D721Med (cell line): ENCODE measurements at places on chromosomes 11 and 22.

DNA sequence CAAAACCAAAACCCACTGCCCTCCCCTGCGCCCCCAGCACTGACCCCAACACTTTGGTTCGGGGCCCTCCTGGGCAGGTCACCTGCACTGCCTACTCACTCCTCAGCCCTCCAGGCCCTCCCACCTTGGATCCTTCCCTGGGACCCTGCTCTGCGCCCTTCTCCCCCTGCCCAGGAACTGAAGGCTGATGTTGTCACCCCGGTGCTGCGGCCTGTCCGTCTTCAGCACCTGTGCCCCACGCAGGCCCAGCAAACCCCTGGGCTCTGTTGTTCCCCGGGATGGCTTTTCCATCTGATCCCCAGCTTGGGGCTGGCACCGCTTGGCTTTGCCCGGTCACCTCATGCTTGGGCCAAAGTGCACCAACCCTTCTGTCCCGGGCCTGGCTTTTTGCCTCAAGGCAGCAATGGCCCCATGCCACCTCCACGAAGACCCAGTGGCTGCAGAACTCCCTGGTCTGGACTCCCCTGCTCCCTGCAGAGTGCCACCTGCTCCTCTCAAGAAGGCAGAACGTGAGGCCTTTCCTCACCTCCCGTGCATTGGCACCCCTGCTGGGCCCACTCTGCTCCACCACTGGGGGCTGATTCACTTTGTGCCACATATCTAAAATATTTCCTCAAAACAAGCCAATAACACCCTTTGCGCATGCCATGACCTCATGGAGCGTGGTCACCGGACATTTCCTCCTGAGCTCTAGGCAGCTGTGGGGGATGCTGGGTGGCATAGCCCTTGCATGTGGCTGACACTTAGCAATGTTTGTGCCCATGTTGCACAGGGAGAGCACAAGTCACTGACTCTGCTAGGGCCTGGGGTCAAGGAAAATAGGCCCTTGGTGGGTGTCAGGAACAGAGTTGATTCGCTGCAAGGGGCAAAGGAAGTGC is 8.8 kb downstream of the PPM1F start:
- no peak for DNase-seq

- no peak for DNase-seq
These were observed 5.9 kb downstream of the TSSC4 start for GRCh38 chr11:2406451-2406850.

DNA sequence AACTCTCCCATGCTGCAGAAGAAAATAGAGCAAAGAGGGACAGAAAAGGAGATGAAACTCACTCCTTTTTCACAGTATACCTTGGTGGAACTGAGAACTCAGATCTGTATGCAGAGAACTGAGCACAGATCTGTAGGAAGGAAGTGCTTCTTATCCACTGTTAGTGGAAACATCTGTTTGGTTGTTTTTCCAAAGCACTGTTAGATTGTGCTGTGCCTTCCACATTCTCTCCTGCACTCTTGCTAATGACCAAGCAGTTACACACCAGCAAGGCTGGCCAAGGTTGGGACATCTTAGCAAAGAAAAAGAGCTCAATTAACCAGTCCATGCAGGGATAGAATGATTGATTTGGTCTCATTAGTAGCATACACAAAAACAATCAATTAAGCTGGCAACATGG is 20.1 kb upstream of the SIK2 start:
- no peak for DNase-seq

GRCh38 chr11:1883346-1884302 is 8.1 kb downstream of the PRR33 start:
- DNase-seq, result no peak

DNA sequence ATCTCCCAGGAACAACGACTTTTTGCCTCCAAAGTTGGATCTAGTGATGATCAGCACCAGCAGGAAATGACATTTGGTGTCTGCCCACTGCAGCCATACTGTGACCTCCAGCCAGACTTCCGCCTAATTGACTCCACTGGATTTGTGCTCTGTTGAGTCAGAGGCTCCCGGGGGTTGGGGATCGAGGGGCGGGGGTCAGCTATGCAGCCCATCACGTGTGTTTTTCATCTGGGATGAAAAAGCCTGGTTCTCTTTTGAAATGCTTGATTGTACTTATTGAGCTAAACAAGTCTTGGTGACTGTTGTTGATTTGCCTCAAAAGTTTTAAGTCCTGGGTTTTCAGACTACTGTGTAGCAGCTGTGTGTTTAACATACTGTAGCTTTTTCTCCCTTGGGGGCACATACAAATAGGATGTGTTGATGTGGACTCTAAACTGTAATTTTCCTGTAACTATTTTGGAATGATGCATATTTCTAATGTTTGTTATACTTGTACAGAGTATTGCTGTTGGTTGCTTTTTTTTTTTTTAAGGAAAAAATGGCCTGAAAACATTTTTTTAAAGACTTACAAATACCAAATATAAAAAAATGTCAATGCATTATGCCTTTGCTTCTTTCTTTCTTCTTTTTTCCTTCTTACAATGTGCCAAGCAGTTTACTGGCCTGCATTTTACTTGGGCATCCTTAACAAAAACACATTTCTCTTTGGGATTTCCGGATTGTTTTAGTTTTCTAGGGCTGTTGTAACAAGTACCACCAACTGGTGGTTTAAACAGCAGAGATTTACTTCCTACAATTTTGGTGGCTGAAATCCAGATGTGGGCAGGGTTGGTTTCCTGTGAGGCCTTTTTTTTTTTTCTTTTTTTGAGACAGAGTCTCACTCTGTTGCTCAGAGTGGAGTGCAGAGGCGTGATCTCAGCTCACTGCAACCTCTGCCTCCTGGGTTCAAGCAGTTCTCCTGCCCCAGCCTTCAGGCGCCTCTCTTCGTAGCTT is 46.1 kb upstream of the OR4B1 start:
- no peak for DNase-seq

GRCh38 chr11:91761406-91762025 is 463.1 kb upstream of the FAT3 start:
- no peak for DNase-seq

DNA sequence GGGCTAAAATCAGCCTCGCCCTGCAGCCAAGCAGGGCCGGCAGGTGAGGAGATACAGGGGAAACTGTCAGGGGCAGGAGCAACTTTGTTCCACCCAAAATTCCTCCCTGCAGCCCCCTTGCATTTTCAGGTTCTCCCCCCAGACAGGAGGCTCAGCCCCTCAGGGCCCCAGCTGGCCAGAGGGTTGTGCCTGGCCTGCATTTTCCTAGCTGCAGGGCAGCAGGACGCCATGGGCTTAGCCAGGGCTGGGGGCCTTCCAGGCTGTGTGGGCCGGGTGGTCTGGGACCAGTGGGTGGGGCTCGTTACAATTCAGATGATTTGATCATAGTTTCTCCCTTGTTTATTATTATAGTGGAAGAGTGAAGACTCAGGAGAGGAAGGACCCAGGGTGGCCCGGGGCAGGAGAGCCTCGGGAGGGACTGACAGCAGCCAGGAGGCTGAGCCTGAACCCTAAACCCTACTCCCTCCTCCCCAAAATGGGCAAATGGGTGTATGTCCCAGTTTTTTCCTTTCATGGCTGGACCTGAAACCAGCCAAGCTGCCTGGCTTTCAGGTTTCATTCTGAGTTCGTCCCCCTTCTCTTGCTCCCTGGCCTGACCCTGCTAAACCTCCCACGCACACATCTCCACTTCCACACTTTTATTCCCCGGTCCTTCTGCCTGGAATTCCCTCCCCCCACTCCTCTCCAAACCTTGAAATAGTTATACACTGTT is 40.0 kb downstream of the AHNAK start:
- DNase-seq, result no peak

- peak; percentile 35 for DNase-seq
These were observed 802 bp downstream of the TENM4 start for GRCh38 chr11:79439886-79440570.

- no peak for DNase-seq
These were observed 4.8 kb downstream of the RTL6 start for GRCh38 chr22:44493206-44493605.

GRCh38 chr11:106076171-106076918 is 802 bp downstream of the KBTBD3 start:
- no peak for DNase-seq

- no peak for DNase-seq
These were observed 167.2 kb downstream of the TRIM29 start for GRCh38 chr11:119970555-119971304.

- no peak for DNase-seq
These were observed 114.7 kb downstream of the CSTPP1 start for GRCh38 chr11:47051217-47051616.

DNA sequence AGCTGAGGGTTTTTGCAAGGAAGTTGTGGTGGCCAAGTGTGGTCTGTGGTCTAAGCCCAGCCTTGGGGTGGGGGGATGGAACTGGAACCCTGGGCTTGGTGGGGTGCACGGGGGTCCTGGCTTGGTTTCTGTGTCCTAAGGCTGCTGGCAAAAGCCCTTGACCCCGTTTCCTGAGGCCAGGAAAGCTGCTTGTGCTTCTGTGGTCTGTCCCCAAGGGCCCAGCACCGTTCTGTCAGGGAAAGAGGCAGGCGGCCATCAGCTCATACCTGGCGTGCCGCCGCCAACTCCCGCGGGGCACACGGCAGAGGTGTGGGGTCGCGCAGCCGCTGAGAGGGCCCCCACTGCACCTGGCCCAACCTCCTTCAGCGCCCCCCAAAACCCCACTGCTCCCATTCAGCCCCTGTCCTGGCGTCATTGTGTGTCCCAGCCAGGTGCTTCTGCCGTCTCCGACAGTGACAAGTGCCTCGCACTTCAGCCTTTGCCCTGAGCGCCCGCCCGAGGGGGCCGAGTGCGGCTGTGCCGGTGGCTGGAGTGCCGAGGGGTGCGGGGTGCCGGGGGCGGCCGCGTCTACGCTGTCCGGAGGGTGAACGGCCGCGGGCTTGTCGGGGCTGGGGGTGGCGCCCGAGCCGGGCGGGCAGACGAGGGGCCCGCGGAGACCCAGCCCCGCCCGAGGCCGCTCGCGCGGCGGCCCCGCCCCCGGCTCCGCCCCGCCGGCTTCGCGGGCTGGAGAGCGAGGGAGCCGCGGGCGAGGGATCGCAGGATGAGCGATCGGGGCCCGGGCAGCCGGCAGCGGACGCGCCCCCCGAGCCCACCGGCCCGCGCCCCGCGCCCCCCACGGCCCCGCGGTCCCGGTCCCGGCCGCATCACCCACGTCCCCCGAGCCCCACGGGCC is at the start of gene CNIH2:
CNIH2 (plus strand) TSS at position 705 of the 892 bp plus-strand sequence. CDS start 282 bp downstream, outside the sequence.
- DNase-seq, result peak; percentile 77

- no peak for DNase-seq
These were observed 830.8 kb downstream of the TBC1D22A start for GRCh38 chr22:47593291-47593690.

- no peak for DNase-seq
These were observed 27.8 kb downstream of the CD82 start for GRCh38 chr11:44593251-44593650.

DNA sequence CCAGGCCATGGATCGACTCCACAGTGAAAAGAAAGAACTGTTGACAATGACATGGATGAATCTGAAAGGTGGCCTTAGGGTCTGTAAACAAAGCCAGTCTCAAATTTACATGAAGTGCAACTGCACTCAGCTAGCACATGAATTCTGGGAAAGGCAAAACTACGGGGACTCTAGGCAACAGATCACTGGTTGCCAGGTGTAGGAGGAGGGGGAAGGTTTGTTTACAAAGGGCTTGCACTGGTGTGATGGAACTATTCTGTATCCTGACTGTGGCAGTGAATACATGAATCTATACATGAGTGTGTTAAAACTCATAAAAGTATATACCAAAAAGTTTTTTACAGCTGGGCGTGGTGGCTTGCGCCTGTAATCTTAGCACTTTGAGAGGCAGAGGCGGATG is 27.3 kb downstream of the ALX4 start:
- no peak for DNase-seq

DNA sequence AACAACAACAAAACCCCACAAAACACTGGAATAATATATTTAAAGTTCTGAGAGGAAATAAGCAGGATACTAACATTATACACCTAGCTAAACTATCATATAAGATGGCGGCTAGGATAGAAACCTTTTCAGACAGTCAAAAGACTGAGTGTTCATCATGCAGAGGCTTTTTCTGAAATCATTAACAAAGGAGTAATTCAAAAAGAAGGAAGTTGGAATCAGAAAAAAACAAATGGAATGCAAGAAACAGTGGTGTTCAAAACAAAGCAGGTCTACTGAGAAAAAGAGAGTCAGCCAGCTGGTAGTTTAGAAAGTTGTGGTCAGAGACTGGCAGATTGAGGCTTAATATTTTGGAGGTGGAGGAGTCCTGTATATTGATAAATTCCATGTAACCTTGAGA is 30.1 kb upstream of the ZBTB44 start:
- no peak for DNase-seq

DNA sequence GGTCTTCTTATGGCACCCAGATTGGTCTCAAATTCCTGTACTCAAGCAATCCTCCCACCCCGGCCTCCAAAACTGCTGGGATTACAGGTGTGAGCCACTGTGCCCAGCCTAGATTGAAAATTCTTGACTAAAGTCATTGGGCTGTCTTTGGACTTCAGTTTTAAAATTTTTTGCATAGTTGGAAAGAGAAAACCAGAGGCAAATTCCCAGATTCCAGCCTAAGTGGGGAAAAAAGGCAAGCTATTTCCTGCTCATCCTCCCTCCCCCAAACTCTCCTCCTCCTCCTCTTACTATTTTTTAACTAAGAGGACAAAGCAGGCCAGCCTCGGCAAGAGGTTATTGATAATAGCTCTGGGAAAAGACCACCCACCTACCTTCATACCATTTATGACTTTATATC is 78.6 kb upstream of the CLMP start:
- no peak for DNase-seq

DNA sequence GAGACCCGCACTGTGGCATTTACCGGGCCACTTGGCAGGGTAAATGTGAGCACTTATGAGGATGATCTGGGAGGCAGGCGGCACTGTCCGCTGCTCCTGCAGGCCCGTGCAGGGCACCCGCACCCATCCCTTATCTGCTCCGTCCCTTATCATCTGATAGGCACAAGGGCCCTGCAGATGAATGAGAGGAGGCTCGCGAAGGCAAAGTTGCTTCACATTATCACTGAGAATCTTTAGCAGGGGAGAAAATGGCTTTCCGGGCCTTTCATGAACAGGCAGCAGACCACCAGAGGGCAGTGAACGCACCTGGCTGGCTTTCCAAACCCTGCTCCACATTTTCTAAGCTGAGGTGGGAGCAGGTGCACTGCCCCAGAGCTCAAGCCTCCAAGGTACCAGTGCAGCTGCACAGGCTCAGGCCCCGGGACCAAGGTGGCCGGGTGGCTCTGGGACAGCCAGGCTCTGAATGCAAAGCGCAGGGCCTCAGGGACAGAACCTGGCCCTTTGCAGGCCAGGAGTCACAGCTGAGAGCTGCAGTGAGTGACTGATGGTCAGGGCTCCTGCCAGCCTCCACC is 165.6 kb downstream of the SHANK2 start:
- no peak for DNase-seq

GRCh38 chr22:47929646-47930185 is 1167.3 kb downstream of the TBC1D22A start:
- no peak for DNase-seq

- DNase-seq, result no peak
These were observed 187.1 kb downstream of the ARHGAP42 start for GRCh38 chr11:100874203-100874602.

DNA sequence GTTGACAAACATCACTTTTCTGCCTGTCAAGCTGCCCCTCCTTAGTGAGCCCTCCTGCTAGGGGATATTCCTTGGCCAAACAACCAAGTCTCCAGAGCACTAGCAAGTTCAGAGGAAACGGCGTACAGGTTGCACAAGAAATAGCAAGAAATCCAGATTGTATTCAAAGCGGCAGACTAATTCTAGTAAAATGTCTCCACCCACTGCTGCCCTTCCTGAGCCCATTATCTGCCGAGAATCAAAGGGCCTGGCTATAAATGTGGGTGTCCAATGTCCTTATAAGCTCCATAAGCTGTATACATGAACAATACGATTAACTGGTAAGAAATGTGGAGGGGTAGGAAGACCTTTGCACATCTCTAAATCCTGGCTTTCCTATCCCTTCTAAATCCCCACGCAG is 44.0 kb upstream of the AKIP1 start:
- DNase-seq, result no peak
